ENCODE measurements at places on chromosomes 3 and 15.

GRCh38 chr15:99213187-99213811 is 36.1 kb downstream of the TTC23 start:
- DNase-seq, result peak; percentile 82

DNA sequence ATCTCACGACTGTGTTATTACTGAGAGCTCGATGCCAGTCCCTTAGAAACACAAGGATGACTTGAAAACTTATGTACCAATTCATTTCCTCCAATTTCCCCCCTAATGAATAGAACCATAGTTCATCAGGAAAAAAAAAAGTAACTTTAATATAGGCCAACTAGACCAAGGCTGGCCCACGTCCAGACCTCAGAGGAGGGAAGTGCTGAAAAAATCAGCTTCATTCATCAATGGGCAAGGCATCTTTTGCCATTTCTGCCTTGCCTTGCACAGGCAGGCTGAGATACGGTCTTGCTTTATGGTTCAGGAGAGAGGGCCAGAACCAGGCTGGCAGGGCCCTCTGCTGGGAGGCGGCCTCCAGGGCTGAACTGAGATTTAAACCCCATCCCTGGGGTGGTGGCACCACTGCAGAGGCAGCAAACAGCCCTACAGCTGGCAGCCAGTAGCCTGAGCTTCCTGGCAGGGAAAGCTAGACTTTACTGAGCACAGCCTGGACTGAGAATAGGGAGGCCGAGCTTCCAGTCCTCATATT is 104.1 kb upstream of the TNFAIP8L3 start:
- DNase-seq, result no peak

DNA sequence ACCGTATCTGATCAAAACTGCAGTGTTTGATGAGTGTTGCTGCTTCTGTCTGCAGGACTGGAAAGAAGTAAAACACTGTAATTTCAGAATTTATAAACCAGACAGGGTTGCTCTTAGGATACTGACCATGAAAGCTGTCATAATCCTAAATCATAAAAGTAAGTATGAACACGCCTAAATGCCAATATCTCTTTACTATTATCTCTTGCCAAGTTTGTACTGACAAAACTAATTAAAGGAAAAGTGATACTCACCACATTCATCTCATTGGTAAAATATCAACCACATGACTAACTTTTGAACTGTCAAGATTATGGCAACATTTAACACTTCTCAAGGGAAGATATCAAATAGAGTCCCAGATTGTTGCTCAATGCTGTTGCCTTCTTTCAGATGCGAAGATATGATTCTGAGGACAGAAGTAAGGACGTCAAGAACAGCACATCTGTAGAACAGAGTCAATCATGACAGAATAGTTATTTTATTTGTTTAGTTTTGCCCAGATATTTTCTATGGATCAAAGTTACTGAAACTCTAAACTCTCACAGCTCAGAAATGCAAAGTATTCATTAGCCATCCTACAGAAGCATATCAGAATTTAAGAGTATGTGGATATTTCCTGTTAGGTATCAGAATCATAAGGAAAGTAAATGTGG is 61.4 kb upstream of the COL8A1 start:
- DNase-seq, result no peak

- DNase-seq, result no peak
Observed at GRCh38 chr3:130715616-130716015, 31.0 kb downstream of the PIK3R4 start.

DNA sequence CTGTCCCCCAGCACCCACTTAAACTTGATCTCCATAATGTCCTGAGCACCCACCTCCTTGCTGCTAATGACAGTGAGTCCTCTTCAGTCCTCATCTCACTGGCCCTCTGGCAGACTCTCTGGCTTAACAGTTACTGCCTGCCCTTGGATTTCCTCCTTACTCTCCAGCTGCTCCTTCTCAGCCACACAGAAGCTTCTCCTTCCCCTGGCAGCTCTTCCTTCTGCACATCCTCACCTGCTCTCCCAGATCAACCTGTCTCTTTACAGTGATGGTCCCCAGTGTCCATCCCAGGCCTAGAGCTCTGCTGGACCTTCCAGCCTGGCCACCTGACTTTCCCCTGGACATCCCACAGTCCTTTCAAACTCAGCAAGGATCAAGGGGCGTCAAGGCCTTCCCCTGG is 47.4 kb upstream of the SMAD3 start:
- no peak for DNase-seq

DNA sequence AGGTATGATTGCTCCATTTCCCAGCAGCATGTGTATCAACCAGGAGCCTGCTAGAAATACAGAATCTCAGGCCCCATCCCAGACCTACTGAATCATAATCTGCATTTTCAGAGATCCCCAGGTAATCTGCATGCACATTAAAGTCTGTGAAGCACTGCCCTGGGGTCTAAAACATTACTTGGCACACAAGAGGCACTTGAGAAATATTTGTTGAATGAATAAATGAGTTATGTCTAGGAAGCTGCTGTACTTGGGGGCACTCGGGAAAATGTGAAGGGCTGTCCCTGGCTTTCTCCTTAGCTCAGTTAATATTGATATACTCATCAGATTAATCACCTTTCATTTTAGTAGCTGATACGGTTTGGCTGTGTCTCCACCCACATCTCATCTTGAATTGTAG is 184.4 kb downstream of the RORA start:
- no peak for DNase-seq

GRCh38 chr15:99989095-99989494 is 255.9 kb upstream of the LYSMD4 start:
- DNase-seq, result no peak

DNA sequence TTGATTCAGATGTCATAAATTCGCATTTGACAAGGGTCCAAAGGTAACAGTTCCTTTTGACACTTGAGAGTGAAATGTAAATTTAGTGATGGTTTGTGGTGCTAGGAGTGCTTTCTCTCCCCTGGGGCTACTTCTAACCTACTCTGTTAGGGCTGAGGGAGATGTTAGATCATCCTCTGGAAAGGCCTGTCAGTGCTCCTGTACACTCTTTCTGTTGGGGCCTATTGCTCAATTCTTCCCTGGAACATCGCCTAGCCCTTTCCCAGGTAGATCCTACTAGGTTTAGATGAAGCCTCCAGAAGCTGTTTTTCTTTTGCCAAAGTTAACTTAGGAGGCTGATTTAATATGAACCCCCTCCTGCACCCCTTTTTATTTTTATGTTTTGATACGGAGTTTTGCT is 1.4 kb downstream of the PCCB start:
- no peak for DNase-seq

DNA sequence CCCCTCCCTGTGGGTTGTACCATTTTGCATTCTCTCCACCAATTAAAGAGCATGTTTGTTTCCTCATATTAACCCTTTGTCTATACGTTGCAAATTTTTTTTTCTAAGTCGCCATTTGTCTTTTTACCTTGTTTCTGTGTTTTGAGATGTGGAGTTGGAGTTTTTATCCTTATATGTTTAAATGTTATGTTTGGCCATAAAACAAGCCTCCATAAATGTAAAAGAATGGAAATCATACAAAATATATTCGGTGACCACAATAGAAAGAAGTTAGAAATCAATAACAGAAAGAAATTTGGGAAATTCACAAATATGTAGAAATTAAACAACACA is 29.2 kb downstream of the LRRK1 start:
- no peak for DNase-seq

- DNase-seq, result no peak
Observed at GRCh38 chr3:6088433-6088832, 772.5 kb upstream of the GRM7 start.

DNA sequence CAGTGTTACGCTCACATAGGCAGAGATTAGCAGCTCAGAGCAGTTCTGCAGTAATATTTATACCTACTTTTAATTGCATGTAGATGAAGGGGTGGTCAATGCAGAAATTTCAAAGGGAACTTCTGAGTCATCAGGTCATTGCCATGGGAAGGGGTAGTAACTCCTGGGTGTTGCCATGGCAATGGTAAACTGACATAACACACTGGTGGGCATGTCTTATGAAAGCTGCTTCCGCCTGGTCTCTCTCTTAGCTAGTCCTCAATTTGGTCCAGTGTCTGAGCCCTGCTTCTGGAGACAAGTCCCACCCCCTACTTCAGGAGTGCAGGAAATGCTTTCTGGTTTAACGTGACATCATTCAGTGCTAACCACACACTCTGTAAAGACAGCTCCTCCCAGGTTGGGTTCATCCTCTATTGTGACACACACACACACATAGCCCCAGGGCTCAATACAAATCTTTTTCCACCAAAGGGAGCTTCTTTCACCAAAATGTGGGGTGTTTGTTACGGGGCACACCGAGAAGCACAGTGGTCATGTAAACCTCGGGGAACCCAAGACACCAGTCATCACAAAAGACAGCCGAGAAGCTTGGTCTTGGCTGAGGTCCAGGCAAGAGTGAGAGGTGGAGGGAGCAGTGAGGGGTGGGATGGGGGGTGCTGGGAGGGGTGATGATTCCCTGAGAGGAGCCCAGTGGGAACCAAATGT is 74.5 kb downstream of the TLE3 start:
- DNase-seq, result peak; percentile 69

DNA sequence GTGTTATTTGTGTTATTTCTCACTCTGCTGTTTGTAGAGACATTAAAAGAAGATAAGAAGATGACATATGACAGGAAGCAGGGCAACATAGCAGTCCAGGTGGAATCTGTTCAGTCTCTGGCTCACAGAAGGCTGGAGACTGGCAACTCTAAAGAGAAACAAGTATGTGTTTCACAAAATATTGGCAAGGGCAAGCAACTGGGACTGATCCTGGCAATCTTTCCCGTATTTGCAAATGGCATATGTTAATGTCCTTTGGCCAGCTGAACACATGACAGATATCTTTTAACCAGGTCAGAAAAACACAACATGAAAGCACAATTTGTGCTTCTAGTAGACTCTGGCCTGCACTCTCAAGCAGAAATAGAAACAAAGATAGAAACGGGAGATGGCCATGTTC is 1354.1 kb upstream of the EPHA6 start:
- no peak for DNase-seq

DNA sequence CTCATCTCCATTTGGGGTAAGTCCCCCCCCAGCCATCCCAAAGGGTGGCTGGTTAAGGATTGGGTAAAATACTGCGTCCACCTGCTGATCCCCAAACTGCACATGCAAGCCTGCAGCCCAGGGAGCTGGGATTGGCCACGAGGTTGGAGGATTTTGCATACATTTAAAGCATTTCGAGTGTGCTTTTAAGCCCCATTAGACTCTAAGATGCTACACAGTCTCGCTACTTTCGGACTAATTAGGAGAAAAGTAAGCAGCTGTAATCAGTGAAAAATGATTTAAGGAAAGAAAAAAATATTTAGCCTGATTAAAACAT is 23.9 kb downstream of the SLC6A6 start:
- no peak for DNase-seq

DNA sequence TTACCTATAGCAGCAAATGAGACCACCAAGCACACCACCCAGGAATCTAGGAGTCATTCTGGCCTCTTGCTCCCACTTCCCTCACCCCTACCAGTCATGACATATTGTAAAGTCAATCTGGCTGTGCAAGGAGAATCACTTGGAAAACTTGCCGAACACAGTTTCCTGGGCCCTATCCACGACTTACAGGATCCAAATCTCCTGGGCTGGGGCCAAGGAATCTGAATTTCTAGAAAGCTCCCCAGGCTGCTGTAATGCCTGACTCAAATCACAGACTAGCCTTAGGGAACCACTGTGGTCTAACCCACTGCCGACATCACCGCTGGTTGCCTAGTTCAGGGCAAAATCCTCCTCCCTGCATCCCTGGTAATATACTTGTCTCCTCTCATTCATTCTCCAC is 4.2 kb upstream of the CRABP1 start:
- DNase-seq, result no peak

GRCh38 chr15:52789008-52789600 is 1.0 kb downstream of the ONECUT1 start:
- DNase-seq, result no peak

DNA sequence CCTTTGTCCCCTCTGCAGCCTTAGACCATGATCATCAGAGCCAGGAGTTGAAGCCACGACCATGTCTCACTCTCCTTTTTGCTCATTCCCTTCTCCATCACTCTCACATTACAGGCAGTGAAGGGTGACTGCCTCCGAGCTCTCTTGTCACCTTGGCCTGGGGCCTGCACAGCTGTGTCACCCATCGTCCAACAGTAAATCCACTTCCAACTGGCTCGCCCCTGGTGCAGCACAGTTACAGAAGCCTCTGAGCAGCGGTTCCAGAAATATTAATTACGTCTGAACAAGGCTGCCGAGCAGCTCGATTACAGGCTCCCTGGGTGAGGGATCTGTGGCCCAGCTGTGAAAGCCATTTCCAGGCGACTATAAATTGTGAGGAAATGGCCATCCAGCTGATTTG is 528.2 kb downstream of the NR2F2 start:
- no peak for DNase-seq

- no peak for DNase-seq
Observed at GRCh38 chr15:67093504-67093862, 28.1 kb downstream of the SMAD3 start.

- no peak for DNase-seq
Observed at GRCh38 chr3:16665282-16665741, 60.1 kb upstream of the DAZL start.

GRCh38 chr3:58135712-58136543 is 74.8 kb downstream of the DNASE1L3 start:
- no peak for DNase-seq

GRCh38 chr3:138928727-138929372 is 18.1 kb downstream of the FOXL2 start:
- no peak for DNase-seq

GRCh38 chr15:22866079-22866478 is 27.6 kb downstream of the NIPA2 start:
- no peak for DNase-seq

GRCh38 chr3:189320511-189320910 is 148.7 kb downstream of the TPRG1 start:
- no peak for DNase-seq

DNA sequence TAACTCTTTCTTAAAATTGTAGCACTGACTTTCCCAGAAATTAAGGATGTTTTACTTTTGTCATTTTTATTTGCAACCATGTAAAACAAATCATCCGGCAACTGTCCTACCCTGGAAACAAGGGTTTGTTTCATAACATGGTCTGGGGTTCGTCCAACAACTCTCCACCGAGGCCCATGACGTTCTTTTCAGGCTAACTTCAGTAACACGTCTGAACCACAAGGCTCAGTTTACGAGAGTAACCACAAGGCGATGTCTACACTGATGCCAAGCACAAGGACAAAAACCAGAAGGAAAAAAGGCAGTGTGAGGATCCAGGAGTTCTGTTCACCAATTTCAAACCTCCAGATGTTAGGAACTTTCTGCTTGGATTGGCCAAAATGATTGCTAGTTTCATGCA is 546.1 kb downstream of the NTRK3 start:
- peak; percentile 19 for DNase-seq

- no peak for DNase-seq
Observed at GRCh38 chr15:25789616-25789999, 73.5 kb downstream of the ATP10A start.

DNA sequence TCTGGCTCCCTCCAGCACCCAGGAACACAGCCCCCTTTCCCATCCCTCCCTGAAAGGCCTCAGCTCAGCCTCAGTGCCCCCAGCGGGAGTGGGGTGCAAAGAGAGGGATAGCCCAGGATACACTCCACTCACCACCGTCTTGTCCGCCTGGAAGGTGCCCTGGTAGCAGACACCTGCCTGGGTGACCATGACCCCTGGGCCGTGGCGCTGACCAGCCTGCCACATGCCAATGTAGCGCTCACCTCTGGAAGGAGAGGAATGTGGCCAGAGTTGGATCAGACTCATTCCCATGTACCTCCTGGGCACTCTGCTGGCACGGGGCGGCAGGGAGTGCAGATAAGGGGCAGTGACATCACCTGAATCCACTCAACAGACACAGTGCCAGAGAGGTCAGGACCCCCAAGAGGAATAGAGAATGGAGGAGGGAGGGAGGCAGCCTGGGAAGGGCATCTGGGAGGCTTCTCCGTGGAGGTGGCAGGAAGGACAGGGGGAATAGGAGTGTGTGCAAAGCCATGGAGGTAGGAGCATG is 13.1 kb downstream of the ALS2CL start:
- DNase-seq, result no peak
